ENCODE measurements at places on chromosomes 13 and 19. TPM values are rescaled to one million over a fixed set of nuclear protein-coding genes. Genes with fewer than 3 reads are reported as not detected.

DNA sequence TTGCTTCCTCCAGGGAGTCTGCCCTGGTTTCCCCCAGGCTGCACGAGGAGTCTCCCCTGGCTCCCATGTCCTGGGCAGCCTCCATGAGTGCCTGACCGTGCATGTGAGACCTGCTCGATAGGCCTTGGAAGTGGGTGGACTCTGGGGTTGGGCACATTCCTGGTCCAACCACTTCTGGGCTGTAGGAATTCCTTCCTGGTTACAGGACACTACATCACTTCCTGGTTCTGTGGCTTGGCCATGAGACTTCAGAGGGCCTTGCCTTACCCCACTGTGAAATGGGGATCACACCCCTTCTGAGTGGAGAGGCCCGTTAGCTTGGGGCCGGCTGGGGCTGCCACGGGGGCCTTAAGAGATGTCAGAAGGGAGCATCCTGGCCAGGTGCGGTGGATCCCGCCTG, 4.0 kb upstream of the ZNF628 start:
- DNase-seq, result no peak

- DNase-seq, result no peak
Measured at GRCh38 chr13:99153219-99153618, 47.4 kb upstream of the UBAC2 start.

- DNase-seq, result no peak
Measured at GRCh38 chr13:105365831-105366230, 1169.6 kb downstream of the EFNB2 start.

- DNase-seq, result no peak
Measured at GRCh38 chr13:106178816-106179215, 356.6 kb downstream of the EFNB2 start.

GRCh38 chr13:112229992-112230872, 145.9 kb upstream of the SPACA7 start:
- no peak for DNase-seq

DNA sequence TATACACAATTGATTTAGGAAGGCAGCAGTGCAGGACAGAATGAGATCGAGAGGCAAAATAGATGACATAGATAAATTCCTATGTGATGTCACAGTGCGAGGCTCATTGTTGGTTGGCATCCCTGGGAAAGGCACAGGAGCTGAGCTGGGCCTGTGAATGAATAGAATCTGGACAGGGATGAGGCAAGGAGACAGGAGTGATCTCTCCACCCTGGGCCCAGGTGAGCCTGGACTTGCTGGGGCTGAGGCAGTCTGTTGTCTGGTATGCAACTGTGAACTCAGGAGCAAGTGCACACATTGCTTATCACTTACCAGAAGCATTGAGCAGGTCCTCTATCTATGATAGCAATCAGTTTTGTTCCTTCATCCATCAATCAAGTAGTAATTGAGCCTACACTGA, 48.2 kb upstream of the ESD start:
- no peak for DNase-seq

Gene TOMM40
- total RNA-seq, result 26.4 TPM

Gene ZNF625
- total RNA-seq, result 2.7 TPM

Gene ZNF132
- 1.2 TPM for total RNA-seq

Gene FXYD1
- 1.6 TPM for total RNA-seq

Gene ZNF57
- total RNA-seq, result 3.0 TPM

DNA sequence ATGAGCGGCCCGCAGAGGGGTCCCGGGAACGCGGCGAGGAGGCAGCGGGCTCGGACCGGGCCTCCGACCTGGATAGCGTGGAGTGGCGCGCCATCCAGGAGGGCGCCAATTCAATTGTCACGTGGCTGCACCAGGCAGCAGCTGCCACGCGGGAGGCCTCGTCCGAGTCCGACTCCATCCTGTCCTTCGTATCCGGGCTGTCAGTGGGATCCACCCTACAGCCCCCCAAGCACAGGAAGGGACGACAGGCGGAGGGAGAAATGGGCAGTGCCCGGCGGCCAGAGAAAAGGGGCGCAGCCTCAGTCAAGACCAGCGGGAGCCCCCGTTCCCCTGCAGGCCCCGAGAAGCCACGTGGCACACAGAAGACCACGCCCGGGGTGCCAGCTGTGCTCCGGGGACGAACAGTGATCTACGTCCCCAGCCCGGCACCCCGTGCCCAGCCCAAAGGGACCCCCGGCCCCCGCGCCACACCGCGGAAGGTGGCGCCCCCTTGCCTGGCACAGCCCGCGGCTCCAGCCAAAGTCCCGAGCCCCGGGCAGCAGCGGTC, 10.7 kb downstream of the C19orf25 start:
- DNase-seq, result no peak

Gene RANBP3
- total RNA-seq, result 106 TPM

Gene GIPC3
- 0.52 TPM for total RNA-seq

Gene TRAPPC2B
- 11.4 TPM for total RNA-seq

DNA sequence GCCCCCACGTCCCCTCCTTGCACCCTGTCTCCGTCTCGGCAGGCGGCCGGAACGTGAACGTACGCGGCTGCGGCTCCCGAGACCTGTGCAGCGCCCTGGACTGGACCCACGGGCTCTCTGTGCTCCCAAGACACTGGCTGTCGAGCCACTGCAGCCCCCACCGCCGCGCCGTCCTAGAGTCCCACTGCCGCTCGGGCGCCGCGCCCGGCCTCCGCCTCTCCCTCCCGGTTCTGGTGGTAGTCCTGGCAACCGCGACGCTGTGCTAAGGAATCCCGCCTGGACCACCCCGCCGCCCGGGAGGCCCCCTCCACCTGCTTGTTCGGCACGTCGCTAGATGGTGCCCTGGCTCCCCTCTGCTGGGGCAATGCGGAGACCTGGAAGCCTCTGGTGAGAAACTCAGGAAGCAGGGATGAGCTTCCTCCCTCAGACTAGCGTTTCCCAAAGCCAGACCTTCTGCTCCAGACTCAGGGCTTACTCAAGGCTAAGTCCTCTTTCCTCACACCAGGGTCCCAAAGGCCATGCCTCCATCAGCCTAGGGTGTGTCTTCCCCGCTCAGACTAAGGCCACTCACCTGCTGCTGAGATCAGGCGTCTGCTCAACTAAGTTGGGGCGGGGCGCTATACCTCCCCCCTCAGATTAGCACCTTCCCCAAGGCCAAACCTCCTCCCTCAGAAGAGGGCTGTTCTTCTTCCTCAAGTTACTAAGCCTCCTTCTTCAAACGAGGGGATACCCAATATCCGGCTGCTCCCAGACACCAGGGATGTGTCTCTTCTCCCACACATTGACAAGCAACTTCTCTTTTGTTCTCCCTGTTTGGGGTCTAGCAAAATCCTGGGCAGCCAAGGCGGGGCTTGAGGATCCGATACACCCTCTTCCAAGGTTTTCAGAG, 16.1 kb upstream of the IRGC start:
- no peak for DNase-seq

DNA sequence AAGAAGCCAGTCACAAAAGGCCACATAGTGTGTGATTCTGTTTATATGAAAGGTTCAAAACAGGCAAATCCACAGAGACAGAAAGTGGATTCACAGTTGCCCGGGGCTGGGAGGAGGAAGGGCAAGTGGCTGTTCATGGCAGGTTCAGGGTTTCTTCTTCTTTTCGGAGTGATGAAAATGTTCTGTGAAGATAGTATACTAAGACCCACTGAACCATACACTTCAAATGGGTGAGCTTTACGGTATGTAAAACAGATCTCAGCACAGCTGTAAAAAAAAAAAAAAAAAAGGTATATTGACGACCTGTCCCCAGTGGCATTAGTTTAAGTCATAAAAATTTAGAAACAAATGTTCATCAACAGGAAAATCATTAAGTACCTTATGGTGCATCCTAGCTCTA, 32.2 kb downstream of the RFX2 start:
- no peak for DNase-seq

- no peak for DNase-seq
Measured at GRCh38 chr13:31538067-31539042, 201.0 kb upstream of the RXFP2 start.

Gene ZNF560
- total RNA-seq, result not detected

Gene ZNF682
- 10.2 TPM for total RNA-seq

Gene ZNF480
- total RNA-seq, result 7.0 TPM

DNA sequence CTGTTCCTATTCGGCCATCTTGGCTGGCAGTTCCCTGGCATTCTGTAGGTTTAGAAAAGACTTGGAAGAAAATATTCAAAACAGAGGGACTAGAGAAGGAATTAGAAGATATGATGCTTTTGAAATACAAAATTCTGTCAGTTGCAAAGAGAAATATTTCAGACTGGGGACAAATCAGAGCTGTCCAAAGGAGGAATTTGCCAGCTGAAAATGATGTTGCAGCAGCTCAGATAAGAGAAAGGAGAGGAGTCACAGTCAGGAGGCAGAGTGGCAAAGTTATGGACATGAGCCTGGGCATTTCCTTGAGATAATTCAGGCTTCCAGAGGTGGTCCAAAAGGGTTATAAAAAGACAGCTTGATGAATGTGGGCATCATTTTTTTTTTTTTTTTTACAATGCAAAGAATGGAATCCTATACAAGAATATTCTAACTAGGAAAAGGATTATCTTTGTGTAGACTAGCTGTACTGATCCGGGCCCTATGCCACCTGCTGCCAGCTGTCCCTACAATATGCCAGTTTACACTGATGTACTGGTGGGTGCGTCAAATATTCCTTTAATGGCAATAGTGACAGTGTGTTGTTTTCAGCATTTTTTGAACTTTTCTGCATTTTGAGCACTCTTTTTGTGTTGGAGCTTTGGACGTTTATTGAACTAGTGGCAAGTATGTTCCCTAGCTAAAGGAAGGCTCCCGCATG, 31.8 kb upstream of the CBY2 start:
- DNase-seq, result no peak

Gene ETV2
- not detected for total RNA-seq

Gene SLC7A10
- not detected for total RNA-seq

GRCh38 chr13:43424412-43424811, 362.4 kb downstream of the ENOX1 start:
- DNase-seq, result no peak

Gene ACER1
- 0.54 TPM for total RNA-seq

DNA sequence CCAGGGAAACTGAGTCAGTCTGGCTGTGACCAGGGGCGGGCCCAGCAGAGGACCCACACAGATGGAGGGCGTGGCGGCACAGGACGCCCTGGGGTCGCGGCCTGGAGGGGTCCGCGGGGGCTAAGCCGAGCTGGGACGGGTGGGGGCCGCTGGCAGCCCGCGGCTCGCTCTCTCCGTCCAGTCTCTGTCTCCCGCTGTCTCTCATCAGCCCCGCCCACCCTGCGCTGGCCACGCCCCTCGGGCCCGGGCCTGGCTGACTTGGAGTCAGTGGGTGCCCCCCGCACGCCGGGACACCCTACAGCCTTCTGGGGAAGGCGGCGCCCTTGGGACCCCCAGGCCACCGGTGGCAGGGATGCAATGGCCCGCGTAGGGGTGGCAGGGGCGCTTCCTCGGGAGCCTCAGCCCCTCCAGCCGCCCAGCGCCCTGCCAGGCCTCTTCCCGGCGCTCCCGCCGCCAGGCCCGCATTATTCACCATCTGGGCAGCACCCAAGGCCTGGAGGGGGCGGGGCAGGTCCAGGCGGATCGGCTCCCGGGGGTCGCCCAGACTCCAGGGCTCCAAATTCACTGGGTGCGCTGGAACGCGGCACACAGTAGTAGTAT, at the start of gene TBXA2R:
TBXA2R (minus strand) TSS at position 186 of the 600 bp plus-strand sequence. CDS start 6,241 bp downstream, outside the sequence.
- DNase-seq, result no peak

Gene LRRC25
- total RNA-seq, result not detected

GRCh38 chr13:107475753-107476453, 739.4 kb downstream of the LIG4 start:
- DNase-seq, result no peak

- peak; percentile 75 for DNase-seq
Measured at GRCh38 chr19:49896863-49897621, at the start of gene IL4I1. TSS of gene IL4I1 (minus strand) at chr19:49896887. CDS start at chr19:49896160, 727 bp downstream.

Gene NBEA
- 1.1 TPM for total RNA-seq

- peak; percentile 54 for DNase-seq
Measured at GRCh38 chr19:35171730-35172129, 17.2 kb downstream of the FXYD5 start.

Gene TRIP10
- total RNA-seq, result 2.6 TPM

DNA sequence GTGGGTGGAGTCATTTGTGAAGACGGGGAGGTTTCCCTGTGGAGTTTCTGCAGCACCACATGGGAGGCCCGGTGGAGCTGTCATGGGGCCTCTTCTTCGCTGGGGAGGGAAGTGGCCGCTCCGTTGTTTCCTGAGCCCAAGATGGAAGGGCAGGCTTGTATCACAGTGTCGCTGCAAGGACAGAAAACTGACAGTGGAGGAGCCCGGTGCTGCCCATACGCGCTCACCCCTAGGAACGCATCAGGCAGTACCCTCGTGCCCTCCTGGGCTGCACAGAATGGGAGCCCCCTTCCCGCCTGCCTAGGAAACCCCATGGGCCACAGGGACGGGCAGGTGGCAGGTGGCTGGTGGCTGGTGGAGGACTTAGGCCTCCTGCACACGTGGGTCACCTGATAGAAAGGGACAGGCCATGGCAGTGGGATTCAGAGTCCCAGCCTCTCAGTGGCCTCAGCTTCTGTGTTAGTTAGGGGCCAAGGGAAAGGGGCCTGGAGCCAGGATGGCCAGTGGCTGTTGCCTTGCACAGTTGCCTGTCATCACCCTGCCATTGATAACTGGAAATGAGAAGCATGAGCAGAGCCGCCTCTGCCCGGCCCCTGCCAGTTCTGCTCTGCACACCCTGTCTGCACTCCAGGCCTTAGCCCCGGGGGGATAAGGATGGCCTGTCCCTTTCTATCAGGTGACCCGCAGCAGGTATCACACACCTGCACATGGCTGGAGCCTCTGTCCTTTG, 7.6 kb downstream of the COL4A2 start:
- DNase-seq, result no peak

GRCh38 chr13:110902370-110902769, 12.5 kb downstream of the ANKRD10 start:
- no peak for DNase-seq

GRCh38 chr13:95160112-95160906, 140.9 kb downstream of the ABCC4 start:
- no peak for DNase-seq

DNA sequence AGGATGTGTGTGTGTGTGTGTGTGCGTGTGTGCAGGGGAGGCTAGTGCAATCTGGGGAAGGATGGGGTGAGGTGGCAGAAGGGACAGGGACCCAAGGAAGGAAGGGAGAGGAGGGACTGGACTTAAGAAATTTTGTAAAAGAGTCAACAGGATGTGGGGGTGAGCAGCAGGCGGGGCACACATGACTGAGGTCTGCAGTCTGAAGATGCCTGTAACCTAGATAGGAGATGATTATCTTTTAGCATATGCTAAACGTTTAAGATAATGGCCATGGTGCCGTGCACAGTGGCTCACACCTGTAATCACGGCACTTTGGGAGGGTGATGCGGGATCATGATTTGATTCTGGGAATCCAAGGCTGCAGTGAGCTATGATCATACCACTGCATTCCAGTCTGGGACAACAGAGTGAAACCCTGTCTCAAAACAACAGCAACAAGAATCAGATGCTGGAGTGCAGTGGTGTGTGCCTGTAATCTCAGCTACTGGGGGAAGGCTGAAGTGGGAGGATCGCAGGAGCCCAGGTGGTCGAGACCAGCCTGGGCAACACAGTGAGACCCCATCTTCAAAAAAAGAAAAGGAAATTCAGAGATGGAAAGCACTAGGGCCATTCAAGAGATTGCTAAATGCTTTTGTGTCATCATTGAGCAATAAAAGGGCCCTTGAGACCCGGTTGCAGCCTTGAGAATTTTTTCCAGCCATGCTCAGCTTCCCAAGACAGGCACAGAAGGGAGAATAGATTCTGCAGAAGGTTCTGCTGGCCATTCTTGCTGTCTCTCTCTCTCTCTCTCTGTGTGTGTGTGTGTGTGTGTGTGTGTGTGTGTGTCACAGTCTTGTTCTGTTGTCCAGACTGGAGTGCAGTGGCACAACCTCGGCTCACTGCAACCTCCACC, 3.8 kb upstream of the ZNF414 start:
- peak; percentile 28 for DNase-seq
